GM04503 (cell line): ENCODE measurements at places on chromosomes 11 and 22.

DNA sequence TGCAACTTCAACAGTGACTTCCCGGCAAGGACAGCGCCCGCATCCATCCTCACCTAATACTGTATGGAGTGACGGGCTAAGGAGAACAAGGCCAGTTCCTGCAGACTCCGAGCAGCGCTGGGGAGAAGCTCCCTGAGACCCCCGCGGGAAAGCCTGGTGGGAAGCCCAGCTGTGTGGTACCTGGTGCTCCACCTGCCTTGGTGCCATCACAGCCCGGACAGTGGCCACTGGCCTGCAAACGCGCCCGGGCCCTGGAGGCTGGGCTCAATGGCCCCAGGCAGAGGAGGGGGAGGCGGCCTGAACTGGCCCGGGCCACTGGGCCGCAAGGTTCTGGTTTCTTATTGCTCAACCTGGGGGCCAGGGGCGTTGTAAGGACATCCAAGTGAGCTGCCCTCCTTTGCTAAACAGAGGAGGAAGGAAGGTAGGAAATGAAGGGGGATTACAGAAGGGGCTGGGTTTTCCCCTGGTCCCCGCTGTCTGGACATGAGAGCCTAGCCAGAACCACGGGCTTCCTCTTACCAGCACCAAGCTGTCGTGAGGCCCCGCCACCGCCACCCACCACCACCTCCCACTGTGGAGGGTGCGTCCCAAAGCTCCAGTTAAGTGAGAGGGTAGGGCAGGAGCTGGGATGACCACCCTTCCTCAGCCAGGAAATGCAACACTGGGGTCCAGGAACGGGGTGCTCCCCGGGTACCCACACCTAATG, 8.5 kb upstream of the CDC42BPG start:
- DNase-seq = no peak

DNA sequence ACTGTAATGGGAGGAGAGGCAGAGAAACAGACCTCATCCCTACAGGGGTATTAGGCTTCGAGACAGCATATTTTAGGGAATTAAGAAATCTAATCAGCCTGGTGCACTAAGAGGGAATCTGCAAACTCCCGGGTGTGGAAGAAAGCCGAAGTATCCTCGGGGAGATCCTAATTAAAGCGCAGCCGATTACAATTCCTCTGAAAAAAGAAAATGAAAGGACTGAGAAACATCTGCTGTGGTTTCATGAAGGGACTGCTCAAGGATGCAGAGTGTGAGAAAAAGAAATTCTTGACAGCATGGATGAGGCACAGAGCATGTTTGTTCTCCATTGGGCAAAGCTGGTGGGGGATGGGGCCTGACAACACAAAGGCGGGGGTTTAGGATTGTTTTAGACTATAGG, 290.0 kb upstream of the LARGE1 start:
- no peak for DNase-seq

DNA sequence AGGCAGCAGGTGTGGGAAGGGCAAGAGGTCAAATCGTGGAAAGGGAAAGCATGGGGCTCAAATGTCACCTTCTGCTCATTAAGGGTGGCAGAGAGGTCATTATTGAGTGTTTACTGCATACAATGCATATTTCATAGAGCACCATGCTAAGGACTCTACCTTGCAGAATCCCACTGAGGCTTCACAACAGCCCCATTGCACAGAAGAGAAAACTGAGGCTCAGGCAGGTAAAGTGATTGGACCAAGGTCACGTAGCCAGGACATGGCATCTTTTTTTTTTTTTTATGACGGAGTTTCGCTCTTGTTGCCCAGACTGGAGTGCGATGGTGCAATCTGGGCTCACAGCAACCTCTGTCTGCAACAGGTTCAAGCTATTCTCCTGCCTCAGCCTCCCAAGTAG, 7.8 kb downstream of the FLRT1 start:
- DNase-seq = no peak

DNA sequence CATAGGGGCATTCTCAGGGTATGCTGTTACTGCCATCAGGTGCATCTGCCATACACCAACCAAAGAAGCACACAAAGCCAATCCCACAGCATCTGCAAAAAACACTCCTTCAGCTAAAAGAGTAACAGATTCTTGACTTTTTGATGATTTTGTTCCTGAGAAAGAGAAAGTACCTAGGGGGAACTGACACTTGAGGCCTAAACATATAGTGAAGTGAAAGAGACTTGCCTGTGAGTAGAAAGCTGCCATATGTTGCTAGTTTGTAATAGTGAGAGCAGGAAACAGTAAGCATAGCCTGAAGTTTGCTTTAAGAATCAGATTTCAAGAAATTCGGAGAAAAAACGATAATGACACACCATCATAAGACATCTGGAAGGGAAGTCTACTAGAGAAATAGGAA, 97.9 kb upstream of the CTSC start:
- DNase-seq = no peak

DNA sequence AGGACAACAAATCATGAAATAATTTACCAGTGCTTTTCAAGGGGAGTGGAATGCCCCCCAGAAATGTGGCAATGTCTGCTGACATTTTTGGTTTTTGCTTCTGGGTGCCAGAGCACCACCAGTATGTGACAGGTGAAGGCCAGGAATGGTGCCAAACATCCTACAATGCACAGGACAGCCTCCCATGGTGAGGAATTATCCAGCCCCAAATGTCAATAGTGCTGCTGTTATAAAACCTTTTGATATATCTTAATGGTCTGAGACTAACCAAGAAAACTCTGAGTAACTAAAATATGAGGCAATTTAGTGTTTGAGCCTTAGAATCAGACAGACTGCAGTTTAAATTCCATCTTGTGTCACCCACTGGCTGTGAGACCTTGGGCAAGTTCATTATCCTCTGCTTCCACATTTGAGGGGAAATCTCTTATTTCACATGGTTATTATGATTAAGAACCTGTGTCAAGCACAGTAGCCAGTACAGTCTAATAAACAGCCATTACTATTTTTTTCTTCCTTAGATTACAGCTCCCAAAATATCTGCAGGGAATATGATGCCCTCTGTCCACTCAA, 69.5 kb downstream of the AMBRA1 start:
- no peak for DNase-seq

GRCh38 chr22:28506150-28506535, 173.5 kb downstream of the TTC28 start:
- DNase-seq = no peak

DNA sequence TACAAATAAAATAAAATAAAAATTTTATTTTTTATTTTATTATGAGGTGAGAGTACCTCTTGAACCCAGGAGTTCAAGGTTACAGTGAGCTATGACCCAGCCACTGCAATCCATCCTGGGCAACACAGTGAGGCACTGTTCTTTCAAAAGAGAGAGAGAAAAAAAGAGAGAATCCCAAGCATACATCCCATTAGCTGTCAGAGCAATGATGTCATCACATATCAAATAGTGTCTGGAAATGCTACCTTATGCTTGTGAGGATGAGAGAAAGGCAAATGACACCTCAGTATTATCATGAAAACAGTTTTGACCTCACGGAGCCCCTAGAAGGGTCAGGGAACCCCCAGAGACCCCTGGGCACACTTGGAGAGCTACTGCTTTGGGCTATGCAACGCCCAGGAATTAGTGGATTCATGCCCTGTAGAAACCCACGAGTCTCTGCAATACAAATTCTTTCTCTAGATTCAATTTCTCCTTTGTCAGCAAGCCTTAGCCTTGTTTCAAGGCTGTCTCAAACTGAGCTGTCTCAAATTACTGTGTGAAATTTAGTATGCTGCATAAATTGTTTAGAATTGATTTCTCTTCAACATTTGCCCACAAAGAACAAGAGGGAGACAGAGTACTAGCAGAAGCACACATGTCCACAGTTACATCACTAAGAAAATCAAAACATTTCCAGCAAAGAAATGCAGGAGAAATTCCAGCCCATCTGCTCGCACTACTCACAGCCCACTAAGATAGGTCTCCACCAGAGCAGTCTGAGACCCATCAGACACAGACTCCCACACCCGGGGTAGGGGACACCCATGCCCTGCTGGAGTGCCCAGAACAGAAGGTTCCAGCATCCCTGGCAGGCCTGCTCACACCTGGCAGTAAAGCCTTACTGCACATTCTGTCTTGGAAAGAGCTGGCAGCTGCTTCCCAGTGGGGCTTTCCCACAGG, 18.1 kb downstream of the DGCR2 start:
- DNase-seq = no peak

- no peak for DNase-seq
Measured at GRCh38 chr11:67344264-67344663, 9.1 kb downstream of the POLD4 start.
